ENCODE measurements at places on chromosomes 2 and 18.

- no peak for DNase-seq
Measured at GRCh38 chr2:120551522-120551921, 184.1 kb upstream of the GLI2 start.

DNA sequence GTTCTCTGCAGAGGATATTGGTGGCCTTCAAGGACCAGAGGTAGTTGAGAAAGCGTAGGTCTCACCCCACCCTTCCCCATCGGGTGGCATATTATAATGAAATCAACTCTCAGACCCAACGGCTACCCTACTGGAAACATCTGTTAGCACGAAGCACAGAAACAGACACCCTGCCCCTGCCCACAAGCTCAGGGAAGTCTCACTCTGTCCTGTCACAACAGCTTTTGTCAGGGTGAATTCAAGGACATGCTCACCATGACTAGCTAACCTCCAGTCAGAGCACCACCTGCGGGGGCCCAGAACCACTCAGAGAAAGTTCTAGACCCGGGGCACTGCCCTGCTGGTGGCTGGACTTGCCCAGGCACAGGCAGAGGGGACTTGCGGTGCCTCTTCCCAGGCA is 3.5 kb upstream of the B3GNT7 start:
- no peak for DNase-seq

DNA sequence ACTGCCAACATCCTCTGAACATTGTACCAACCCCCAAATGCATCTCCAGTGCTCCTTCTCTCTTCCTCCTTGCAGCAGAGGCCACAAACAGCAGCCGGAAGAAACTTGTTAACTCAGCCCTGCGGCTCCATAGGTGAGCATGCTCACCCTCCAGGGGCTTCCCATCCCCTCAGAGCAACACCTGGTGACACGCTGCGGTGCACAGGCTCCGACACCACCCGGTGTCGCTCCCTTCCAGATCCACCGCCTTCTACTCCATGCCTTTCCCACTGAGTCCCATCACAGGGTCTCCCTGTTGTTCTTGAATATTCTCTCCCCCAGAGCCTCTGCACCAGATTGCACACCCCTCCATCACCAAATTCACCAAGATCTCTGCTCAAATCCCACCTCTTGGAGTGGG is 171.5 kb upstream of the FHL2 start:
- DNase-seq = no peak

GRCh38 chr2:138726681-138727080 is 53.5 kb downstream of the NXPH2 start:
- DNase-seq = no peak
